ENCODE measurements at places on chromosomes 1 and 21.

- peak; percentile 86 for DNase-seq
Measured at GRCh38 chr1:94247138-94248094, 10.0 kb upstream of the ARHGAP29 start.

- no peak for DNase-seq
Measured at GRCh38 chr1:29217633-29218032, 13.1 kb downstream of the MECR start.

DNA sequence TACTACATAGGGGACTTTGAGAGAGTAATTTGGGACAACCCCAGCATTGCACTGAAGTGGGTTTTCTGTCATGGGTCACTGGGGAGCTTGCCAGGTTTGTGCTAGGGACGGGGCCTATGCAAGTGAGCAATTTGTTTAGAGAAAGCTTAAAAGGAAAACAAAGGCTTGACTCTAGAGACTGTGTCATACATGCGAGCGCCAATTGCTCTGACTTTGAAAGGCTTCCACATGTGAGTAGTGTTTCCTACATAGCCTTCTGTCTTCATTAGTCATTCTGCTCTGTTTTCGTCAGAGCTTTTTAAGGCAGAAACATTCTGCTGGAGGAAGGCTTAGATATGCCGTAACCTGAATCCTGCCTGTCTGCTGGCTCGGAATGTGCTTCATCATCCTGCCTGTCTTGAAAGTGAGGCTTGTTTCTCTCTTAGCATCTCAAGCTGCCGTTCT, 28.4 kb downstream of the TRIM45 start:
- DNase-seq = peak; percentile 40

DNA sequence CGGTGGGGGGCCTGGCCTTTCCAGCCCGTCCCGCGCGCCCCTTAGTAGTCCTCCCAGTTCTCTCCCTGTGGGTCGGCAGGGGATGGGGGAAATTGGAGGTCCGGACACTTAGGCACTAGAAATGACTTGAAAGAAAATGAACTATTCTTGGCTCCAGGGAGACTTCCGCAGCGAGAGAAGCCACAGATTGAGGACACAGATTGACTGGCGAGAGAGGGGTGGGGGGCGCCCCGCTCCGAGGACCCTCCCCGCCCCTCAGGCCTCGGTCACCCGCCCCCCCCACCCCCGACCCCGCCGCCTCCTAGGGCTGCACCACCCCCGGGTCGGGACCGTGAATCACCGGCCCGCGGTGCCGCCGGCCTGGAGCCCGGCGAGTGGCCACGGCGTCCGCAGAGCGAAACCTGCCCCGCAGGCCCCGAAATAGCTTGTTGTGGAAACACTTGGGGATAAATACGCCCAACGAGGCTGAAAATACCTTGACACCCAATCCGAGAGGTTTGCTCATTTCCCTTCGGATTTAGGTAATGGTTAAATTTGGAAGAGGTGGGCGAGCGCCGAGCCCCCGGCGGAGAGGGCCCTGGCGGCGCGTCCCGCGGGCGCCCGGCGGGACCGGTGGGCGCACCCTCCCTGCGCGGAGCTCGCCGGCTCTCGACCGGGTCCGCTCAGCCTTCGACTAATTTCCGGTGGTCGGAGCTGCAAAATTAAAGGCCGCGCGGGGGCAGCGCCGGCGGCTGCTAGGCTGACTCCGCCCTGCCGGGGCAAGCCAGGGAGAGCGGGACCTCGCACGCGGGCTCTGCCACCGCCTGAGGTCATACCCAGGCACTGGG, at the start of gene GFI1:
Gene GFI1, minus strand, starts transcription at position 675 of the 827 bp plus-strand sequence. CDS start 3,438 bp downstream, outside the sequence.
- DNase-seq = no peak

- no peak for DNase-seq
Measured at GRCh38 chr1:163914785-163915413, 593.1 kb downstream of the NUF2 start.

DNA sequence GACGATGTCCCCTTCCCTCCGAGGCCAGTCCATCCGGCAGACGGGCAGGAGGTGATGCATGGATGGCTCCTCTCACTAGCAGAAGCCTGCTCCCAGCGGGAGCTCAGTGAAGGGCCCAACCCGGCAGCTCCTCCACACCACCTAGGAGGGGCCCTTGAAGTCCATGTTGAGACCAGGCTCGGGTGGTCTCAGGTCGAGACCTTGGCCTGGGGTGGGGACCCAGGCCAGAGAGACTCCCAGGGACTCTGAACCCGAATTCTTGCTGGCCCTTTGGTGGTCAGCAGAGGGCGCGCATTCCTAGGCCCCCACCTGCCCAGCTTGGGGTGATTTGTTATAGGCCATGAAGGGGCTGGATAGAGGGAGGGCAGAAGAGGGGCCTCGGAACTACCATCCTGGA, 642 bp upstream of the NT5C1A start:
- no peak for DNase-seq

DNA sequence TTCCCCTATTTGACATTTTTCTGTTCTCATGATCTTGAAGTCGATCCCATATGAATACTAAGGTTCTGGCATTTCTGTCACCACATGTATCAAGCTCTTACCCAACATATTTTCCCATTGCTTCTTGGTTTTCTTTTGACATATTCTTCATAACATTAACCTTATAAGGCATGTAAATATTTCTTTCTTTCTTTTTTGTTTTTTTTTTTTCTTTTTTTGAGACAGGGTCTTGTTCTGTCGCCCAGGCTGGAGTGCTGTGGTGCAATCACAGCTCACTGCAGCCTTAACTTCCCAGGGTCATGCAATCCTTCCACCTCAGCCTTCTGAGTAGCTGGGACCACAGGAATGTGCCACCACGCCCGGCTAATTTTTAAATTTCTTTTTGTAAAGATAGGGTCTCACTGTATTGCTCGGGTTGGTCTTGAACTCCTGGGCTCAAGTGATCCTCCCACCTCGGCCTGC, 33.1 kb upstream of the ERRFI1 start:
- no peak for DNase-seq

Measured in tibial artery (tissue), 4 donors.